ENCODE measurements at places on chromosomes 13 and 19.

- no peak for DNase-seq
These were observed 15.0 kb downstream of the RUBCNL start for GRCh38 chr13:46372071-46372470.

DNA sequence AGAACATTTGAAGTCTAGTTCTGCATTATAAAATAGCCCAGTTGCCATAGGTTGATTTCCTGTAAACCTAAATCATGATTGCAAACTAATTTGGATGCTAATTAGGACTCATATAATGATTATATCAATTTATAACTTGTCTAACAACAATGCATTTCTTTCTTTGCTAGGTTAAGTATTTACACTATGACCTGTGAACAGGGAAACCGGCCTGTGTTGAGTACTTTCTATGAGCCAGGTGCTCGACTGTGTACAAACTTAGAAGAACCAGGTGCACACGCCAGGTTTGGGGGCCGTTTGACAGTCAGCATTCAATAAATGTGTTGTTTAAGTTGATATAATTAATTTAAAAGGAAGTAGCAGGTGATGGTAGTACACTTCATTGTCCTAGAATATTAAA lies 203.1 kb downstream of the TM9SF2 start:
- DNase-seq = no peak

DNA sequence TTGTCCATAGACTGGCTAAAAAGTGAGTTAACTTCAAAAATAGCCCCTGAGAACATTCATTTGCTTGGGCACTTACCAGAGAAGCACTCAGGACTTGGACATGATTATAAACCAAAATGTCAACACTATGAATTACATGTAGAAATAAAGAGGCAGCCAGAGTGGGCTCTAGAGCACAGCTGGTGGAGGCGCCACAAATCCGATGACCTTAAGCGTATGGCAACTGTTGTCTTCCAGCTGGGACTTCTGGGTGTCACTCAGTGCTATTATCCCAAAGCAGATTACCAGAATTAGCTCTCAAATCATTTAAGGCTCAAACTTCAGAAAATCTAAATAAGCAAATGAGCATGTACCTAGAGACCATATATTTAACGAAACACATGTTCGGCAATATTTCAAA lies 1255.5 kb upstream of the SLC10A2 start:
- DNase-seq = no peak

GRCh38 chr19:14203177-14203576 lies 2.8 kb downstream of the ADGRL1 start:
- no peak for DNase-seq

- no peak for DNase-seq
These were observed 84.5 kb upstream of the UFM1 start for GRCh38 chr13:38265132-38265497.

Measured in SK-N-SH (cell line).